Stimulated activated CD4-positive, alpha-beta T cell treated with anti-CD3 and anti-CD28 coated beads, Interleukin-4, amount 100 ng/mL, for 24 hours (primary cell): ENCODE measurements at places on chromosomes 16 and 17.

GRCh38 chr16:78249056-78249455 is 149.6 kb downstream of the WWOX start:
- no peak for DNase-seq

DNA sequence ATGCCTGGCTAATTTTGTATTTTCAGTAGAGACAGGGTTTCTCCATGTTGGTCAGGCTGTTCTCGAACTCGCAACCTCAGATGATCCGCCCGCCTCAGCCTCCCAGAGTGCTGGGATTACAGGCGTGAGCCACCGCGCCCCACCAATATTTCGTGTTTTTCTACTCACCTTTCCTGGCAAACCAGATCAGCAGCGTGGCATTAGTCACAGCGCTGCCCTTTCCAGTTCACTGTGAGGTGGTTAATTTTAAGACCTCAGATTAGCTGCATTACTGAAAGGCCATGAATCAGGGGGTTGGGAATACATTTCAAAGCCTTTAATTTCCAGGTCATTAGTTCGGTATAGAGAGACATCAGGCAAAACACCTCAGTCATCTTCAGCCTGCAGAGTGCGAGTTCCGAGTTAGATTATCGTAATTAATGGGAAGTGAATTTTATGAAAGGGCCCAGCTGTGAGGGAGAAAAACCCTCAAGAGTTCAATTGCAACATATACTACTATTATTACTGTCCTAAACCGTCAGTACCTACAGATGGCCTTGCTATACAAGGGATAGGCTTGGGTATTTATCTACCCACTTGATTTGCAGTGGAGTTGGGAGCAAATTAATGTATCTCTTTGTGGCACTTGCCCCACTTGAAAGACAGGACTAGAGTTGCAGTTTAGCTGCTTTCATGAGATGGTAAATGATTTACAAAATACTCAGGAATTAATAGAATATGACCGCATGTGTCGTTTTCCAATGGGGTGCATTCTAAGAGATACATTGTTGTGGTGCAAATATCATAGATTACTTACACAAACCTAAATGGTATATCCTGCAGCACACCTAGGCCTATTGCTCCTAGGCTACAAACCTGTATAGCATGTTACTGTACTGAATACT is 2.1 kb upstream of the USP32 start:
- DNase-seq, result no peak

DNA sequence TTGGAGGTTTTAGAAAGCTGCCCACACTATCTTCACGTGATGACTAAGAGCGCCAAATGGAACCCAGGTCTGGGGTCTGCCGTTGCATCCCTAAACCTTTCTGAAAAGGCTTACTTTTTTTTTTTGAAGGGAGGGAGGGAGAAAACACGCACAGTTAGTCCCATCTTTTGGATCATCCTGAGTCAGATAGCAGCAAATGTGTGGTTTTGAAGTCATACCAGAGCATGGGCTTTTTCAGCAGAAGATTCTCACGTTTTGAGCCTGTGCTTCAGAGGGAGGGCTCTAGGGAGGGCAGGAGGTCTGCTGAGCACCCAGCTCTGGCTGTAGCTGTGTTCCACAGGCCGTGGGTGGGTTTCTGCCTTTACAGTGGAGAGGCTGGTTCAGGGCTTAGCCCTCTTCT is 194.7 kb downstream of the SNX29 start:
- DNase-seq, result no peak

- DNase-seq, result no peak
Observed at GRCh38 chr16:69839798-69840409, 77.8 kb downstream of the WWP2 start.

- no peak for DNase-seq
Observed at GRCh38 chr16:68889508-68890150, 46.3 kb downstream of the TANGO6 start.

DNA sequence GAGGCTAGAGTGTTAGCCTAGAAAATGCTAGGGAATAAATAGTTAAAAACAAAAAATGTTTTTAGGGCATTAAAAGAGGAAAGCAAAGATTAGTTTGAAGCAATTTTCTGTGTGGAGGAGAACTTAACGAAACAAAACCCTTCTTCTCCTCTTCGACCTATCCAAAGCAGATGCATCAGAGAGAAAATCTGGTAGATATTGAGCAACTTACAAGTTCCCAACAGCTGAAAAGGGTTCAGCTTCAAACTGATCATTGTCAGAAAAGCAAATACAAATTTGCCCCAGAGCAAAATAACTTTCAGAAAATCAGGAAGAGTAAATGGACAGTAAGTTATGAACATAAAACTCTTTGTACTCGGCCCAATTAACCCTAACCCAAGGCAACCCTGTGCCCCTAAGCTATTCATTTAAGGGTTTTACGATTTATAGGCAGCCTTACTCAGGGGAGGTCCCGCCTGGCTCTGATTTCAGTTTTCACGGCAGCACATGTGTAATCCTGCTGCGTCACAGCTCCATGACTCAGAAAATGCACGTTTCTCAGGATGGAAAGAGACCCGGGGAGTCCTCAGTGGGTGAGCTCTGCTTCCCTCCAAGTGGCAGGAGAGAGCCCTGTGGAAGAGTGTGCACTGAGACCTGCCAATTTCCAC is 405.7 kb upstream of the SALL1 start:
- DNase-seq, result no peak

DNA sequence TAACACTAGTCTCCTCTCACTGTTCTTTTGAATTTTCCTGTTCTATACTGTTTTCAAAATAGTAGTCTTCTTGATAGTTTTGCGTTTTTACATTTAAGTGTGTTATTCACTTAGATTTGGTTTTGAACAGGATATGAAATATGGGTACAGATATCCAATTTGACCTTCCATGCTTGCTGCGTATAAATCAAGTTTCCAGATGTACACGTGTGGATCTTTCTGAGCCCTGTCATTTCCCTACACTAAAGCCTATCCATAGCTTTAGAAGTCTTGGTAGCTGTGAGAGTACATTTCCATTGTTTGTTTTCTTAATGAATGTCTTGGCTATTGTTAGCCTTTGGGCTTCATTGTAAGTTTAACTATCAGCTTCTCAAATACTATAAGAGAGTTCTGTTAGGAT is 20.4 kb downstream of the CYLD start:
- no peak for DNase-seq
